ENCODE measurements at places on chromosomes 1 and 21.

DNA sequence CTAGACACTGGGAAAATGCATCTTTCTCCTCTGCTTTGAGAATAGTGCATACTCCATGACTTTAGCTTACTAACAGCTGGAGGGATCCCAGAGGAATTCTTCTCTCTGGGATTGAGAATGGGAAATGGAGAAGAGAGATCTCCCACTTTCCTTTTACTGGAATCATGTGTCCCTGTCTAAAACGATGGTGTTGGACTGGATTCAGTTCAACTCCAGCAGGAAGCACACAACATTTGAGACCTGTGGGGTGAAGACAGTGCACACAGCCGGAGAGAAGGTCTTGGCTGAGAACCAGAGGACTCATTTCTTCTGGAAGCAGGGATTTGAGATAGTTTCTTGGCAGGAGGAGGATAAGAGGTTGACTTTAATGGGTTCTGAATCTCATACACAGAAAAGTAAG, 58.7 kb downstream of the TRABD2B start:
- no peak overlapping the region for H3K27ac ChIP-seq
- no peak for DNase-seq
- H3K36me3 ChIP-seq: no peaks in the 10 kb centered on the region
- H3K27me3 ChIP-seq: peaks cover 20% of the 10 kb centered on the region
- no peaks in the 10 kb centered on the region for H3K4me1 ChIP-seq

DNA sequence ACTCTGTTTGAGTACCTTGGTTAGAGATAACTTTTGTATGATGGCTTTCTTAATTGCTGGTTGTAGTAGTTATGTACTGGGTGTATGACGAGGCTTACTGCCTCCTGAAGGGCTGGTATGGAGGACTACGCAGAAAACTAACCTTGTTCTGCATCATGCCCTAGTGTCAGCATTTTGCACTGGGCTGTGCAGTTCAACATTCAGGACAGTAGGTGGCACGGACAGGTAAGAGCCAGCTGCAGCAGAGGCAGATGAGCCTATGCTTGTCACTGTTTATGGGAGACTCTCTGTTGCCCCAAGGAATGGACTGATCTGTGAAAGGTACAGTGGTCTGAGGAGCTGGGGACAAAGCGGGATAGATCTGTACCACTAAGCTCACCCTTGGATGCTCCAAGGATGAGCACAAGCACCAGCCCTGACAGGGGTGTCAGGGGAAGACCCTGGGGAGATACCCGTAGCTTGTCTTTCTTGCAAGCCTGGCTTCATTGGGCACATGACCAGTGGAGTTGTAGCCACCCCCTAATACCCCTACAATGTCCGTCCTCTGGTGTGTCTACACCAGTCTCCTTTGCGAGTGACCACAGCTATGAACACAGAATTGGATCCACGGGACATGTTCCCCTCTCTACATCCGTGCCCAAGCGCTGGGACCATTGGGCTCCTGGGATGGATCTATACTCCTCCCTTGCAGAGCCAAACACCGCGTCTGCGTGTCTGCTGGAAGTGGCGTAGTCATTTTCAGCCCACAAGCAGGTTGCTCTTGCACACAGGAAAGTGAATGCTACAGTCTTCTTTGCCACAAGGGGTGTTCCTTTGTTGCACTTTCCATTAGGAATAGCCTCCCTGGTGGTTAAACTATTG, 51.1 kb upstream of the CFHR3 start:
- H3K36me3 ChIP-seq: no peaks in the 10 kb centered on the region
- no peak overlapping the region for H3K4me3 ChIP-seq
- no peak overlapping the region for H3K27ac ChIP-seq
- no peaks in the 10 kb centered on the region for H3K4me1 ChIP-seq

DNA sequence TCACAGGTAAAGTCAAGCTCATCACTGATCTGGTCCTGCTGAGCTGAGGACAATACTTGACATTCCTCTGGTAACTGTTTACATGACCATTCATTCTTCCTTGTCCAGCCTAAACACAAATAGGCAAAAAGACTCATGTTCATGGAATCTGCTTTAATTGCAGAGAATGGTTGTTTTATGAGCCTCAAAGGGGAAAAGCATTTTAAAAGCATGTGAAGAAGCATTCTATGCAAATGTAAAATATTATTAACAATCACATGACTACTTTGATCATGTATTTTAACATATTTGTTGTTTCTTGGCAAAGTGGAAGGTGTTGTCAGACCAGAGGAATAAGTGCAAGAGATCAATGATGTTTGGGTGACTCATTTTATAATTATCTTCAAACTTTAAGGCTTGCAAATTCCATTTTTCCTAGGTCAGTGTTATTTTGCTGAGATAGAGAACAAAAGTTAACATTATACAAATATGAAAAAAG, 133.7 kb downstream of the RUNX1 start:
- peaks cover 67% of the 10 kb centered on the region for H3K4me1 ChIP-seq
- no peak for DNase-seq
- peaks cover 13% of the 10 kb centered on the region for H3K36me3 ChIP-seq
- H3K27me3 ChIP-seq: no peaks in the 10 kb centered on the region

- peaks cover 65% of the 10 kb centered on the region for H3K4me1 ChIP-seq
- DNase-seq: peak; percentile 37
- no peaks in the 10 kb centered on the region for H3K27me3 ChIP-seq
- H3K27ac ChIP-seq: peak overlapping the region; percentile 72
- H3K4me3 ChIP-seq: no peak overlapping the region
These were observed 25.2 kb upstream of the EPS8L3 start for GRCh38 chr1:109788695-109789521.

DNA sequence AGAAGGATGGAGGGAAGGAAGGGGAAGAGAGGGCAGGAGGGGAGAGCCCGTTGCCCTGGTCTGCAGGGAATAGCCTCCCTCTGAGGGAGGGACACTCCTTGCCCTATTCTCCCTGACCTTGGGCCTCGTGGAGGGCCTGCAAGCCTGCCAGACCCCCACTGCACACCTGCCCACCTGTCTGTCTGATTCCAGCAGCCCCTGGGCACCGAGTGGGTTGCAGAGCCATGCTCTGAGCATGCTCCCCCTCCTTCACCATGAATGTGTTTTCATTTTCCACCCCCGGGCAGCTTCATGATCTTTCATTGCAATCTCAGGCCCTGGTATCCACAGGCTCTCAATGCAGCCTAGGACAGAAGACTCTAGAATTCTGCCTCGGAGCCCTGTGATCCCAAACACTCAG, 5.1 kb upstream of the NPHP4 start:
- no peak overlapping the region for H3K4me3 ChIP-seq
- no peak overlapping the region for H3K27ac ChIP-seq

- H3K4me3 ChIP-seq: no peak overlapping the region
- H3K27me3 ChIP-seq: peaks cover 38% of the 10 kb centered on the region
- H3K4me1 ChIP-seq: no peaks in the 10 kb centered on the region
- no peaks in the 10 kb centered on the region for H3K36me3 ChIP-seq
These were observed 291.8 kb upstream of the USP24 start for GRCh38 chr1:55506740-55507577.

All from activated T-cell treated with anti-CD3 and anti-CD28 coated beads, Interleukin-2, amount 50 U/mL, for 24 hours (primary cell).